ENCODE measurements at places on chromosomes 5 and 9.

DNA sequence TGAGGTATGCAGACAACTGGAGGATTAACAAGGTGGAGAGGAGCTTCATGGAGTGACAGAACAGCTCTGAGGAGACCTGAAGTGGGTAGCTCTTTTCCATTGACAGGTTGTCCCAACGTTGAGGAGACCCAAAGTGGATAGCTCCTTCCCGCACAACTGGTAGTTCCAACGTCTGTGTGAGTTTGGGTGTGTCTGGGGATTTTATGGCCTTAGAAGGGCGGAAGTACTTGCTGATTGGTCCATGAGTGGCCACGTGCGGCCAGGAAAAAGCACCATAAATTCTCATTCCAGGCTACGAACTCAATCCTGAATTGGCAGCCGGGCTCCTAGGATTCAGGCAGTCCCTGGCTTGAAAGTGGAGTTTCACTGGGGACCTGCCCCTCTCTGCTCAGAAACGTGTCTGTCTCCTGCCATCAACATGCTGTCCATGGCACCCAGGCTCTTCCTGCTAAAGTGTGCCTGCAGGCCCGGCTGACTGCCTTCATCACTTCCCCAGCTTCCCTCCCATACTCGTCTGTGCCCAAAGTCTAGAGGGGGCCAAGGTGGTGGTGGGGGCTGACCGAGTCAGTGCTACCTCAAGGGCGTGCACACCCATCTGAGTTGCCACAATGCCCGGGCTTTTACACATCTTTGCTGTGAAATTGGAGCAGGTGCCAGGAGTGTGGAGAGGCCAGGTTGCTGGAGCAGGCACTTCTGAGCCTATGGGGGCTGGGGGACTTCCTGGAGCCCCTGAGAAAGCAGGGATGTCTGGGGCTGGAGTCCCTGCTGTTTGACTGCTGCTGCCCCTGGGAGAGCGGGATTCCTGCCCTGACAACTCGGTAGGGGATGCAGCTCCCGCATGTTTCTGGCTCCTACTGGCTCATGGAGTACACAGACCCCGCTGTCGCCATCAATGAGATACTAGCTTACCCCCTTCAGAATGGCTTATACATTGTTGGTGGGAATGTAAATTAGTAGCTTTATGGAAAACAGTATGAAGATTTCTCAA is 2034.6 kb upstream of the ACO1 start:
- no peak for DNase-seq

DNA sequence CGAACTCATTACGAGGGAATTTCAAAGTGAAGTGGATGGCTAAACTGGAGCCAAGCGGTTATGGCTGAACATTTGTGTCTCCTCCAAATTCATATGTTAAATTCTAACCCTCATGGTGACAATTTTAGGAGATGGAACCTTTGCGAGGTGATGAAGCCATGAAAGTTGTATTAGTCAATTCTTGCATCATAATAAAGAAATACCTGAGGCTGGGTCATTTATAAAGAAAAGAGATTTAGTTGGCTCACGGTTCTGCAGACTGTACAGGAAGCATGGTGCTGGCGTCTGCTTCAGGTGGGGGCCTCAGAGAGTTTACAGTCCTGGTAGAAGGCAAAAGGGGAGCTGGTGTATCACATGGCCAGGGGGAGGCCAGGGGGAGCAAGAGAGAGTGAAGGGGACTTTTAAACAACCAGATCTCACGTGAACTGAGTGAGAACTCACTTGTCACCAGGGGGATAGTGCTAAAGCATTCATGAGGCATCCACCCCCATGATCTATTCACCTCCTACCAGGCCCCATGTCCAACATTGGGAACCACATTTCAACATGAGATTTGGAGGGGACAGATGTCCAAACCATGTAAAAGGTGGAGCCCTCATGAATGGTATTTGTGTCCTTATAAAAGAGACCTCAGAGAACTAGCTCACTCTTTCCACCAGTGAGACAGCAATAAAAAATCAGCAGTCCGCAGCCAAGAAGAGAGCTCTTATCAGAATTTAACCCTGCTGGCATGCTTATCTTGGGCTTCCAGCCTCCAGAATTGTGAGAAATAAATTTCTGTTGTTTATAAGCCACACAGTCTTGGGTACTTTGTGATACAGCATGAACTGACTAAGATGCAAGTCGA is 143.4 kb downstream of the MTRR start:
- DNase-seq = no peak

DNA sequence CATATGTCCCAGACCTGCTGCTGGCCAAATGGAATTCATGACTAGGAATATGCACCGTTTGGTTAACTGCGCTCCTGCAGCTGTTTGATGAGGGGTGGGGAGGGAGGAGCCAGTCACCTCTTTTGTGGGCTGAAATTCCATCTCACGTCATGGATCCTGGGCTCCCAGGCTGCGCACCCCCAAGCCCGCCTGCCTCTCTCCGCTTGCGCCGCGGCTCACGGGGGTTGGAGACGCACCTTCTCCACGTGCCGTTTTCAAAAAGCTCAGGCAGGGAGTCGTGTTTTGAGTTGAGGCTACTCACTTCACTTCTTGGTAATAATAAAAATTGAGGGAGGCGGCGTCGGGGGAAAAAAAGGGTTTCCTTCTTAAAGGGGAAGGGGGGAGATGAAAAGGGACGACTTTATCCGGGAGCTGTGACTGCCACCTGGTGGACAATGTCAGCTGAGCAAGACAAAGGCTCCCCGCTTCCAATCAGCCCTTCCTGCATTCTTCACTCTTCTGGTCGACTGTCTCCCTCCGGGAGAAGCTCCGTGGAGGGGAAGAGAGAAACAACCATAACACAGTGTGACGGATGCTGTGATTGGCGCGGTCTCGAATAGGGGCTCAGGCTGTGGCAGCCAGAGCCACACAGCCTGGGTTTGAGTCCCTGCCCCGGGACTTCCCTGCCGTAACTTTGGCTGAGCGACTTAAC is 15.9 kb upstream of the C5orf47 start:
- DNase-seq = peak; percentile 63

- DNase-seq = no peak
Observed at GRCh38 chr9:104769655-104770054, 5.7 kb downstream of the NIPSNAP3B start.

DNA sequence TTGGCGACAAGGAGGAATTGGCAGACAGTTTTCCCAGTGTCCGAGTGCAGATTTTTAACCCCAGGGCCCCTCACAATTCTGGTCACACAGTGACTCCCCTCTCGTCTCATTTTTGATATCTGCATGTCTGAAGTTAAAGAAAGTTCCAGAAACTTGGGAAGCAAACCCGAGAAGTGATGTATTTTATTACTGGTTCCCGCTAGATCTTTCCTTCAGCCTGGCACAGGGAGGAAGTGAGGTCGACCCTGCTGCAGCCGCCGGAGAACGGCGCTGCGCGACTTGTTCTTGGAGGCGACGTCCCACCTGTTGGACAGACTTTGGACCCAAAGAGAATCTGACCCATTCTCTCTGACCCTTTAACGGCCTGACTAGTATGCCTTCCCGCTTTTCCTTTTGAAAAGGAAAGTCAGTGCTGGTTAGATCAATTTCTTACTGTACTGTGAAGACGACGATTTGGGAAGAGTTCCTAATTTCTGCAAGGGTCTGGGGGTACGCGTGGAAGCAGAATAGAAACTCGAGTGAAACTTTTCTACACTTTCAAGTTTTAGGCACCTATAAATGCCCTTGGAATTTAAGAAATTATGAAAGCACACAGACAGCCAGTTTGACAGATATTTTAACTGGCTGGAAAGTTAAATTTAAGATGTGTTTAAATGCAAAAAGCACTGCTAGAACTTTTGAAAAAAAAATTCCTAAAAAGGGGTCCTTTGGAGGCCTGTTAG is 744 bp downstream of the OTULIN start:
- DNase-seq = no peak

DNA sequence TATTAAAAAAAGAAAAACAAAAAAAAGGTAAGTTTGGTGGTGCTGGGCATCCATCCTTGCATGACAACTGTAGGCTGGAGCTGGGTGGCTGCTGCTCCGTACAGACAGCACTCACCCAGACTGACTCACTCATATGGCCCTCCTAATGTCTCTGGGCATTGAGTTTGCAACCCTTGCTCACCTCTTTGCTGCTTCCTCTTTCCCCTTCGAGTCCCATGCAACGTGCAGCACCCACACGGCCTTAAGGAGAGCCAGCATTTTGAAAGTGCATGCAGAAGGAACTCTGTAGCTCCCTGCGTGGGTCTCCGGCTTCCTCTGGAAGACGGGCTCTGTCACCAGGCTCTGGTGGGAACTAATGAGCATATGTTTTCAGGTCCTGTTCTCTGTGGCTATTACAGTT is 60.5 kb upstream of the ENTREP1 start:
- no peak for DNase-seq

DNA sequence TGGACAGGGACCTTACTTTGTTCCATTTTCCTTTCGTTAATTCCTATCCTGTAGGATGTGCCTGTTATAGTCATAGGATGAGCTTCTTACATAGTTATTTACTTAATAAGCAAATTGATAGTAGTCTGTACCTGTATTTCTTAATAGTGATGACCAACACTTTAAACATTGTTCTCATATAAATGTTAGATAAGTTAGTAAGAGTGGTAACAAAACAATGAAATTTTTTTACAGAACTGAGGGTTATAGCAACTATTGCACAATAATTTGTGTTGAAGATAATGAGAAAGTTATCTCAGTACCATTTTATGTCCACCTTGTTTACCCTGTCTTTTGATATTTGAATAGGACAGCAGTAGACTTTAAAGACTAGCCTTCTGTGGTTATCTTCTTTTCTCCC is 162.9 kb upstream of the ELL2 start:
- no peak for DNase-seq

Data from stimulated activated CD8-positive, alpha-beta memory T cell treated with anti-CD3 and anti-CD28 coated beads, Interleukin-12 subunit alpha, Interleukin-12 subunit beta, amount 100 ng/mL, for 1 hour (primary cell).